ENCODE measurements at places on chromosomes 11 and 22.
A peak's percentile ranks its signal among the peaks of the same experiment; 100 is the strongest.

- no peaks in the 10 kb centered on the region for H3K27me3 ChIP-seq
- no peak for DNase-seq
- H3K36me3 ChIP-seq: no peaks in the 10 kb centered on the region
- no peaks in the 10 kb centered on the region for H3K4me1 ChIP-seq
- no peak overlapping the region for H3K27ac ChIP-seq
Measured at GRCh38 chr22:25956801-25957200, 212.5 kb upstream of the SEZ6L start.

DNA sequence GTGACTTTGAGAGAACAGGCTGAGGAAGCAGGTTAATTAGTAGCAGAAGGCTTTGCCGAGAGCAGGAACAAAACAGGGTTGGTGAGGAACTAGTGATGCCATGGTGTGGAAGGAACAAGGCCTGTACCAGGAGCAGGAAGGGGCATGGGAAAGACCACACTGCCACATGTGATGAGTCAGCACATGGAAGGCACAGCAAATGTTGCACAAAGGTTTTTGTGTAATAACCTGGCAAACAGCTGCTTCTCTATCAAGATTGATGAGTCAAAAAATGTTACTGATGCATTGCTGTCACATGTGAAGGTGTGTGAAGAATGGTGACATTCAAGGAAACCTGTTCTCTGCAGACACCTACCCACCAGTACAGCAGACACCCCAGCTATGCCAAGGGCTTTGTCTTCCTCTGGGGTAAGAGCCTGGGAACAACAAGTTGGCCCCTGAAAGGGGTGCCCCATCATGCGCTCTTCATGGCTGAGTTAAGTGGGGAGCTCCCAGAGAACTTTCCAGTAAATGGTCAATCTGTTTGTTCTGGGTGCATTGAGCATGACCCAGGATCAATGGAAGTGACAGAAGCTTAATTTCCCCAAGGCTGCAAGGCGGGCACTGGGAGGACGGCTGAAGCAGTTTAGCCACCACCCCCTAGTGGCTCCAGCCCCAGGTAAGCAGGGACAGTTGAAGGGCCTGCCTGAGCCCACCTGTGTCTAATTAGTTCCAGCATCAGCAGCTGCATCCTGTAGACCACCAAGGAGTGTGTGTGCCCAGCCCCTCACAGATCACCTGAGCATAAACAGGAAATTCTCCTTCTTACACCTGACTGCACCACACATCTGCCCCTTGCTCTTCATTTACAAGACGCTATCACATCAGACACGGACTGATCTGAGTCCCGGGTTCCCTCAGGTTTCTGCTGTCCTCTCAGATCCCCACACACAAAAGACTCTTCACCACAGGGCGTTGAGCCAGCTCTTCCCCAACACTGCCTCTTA is 47.6 kb downstream of the GGTLC2 start:
- peak overlapping the region; percentile 90 for H3K27ac ChIP-seq
- no peaks in the 10 kb centered on the region for H3K36me3 ChIP-seq
- peaks cover 10% of the 10 kb centered on the region for H3K4me1 ChIP-seq
- no peak for DNase-seq
- no peaks in the 10 kb centered on the region for H3K27me3 ChIP-seq

GRCh38 chr22:45291931-45292290 is 7.2 kb downstream of the UPK3A start:
- no peaks in the 10 kb centered on the region for H3K36me3 ChIP-seq
- H3K4me3 ChIP-seq: no peak overlapping the region
- H3K27me3 ChIP-seq: no peaks in the 10 kb centered on the region

- H3K4me1 ChIP-seq: no peaks in the 10 kb centered on the region
- no peaks in the 10 kb centered on the region for H3K27me3 ChIP-seq
- H3K36me3 ChIP-seq: peaks cover 4% of the 10 kb centered on the region
- H3K27ac ChIP-seq: no peak overlapping the region
- H3K4me3 ChIP-seq: no peak overlapping the region
Measured at GRCh38 chr22:25347752-25348102, 128.3 kb downstream of the CRYBB2 start.

DNA sequence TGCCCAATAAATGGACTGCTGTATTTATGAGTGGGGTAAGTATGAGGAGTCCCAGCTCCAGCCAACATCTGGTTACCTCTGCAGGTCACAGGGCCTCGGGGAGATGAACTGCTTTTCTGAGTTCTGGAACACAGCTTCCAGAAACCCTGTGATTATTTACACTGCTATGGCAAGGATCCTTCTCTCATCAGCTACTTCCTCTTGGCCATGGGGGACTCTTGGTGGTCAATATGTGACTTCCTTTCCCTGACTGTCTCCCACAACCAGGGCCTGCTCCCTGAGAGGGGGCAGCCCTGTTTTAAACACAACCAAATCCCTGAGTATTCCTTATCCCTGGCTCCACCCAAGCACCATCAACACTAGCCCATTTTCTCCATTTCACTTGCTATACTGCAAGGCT is 10.0 kb downstream of the RHOG start:
- no peak for DNase-seq
- no peaks in the 10 kb centered on the region for H3K27me3 ChIP-seq
- H3K27ac ChIP-seq: no peak overlapping the region

DNA sequence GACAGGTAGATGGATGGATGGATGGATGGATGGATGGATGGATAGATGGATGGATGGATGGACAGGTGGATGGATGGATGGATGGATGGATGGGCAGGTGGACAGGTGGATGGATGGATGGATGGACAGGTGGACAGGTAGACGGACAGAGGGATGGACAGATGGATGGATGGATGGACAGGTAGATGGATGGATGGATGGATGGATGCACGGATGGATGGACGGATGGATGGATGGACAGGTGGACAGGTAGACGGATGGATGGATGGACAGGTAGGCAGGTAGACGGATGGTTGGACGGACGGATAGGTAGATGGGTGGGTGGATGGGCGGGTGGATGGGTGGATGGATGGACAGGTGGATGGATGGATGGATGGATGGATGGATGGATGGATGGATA is 24.3 kb downstream of the PDGFB start:
- no peak overlapping the region for H3K27ac ChIP-seq
- DNase-seq: no peak
- H3K27me3 ChIP-seq: no peaks in the 10 kb centered on the region
- no peaks in the 10 kb centered on the region for H3K36me3 ChIP-seq
- no peak overlapping the region for H3K4me3 ChIP-seq
- no peaks in the 10 kb centered on the region for H3K4me1 ChIP-seq

- H3K4me3 ChIP-seq: peak overlapping the region; percentile 93
- peak overlapping the region; percentile 89 for H3K27ac ChIP-seq
- H3K36me3 ChIP-seq: no peaks in the 10 kb centered on the region
- no peaks in the 10 kb centered on the region for H3K27me3 ChIP-seq
- peaks cover 15% of the 10 kb centered on the region for H3K4me1 ChIP-seq
- DNase-seq: peak; percentile 78
Measured at GRCh38 chr11:32893343-32894148, 935 bp downstream of the QSER1 start.

DNA sequence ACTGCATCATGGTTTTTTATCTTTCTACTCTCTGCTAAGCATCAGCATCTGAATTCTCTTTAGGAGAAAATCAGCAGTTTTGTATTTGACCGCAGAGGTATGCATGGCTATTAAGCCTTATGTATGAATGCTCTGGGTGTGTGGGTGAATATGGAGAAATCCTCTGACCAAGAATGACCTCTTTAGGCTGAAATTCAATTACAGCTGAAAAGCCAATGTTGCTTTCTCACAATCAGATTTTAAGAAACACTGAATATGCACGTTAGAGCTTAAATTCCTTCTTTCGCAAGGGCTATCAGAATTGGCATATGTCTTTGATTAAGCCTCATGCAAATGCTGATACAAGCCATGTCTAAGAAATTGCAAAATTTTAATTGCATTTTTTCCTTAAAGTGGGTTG is 43.2 kb downstream of the ARHGAP42 start:
- no peak overlapping the region for H3K27ac ChIP-seq
- H3K4me3 ChIP-seq: no peak overlapping the region
- no peaks in the 10 kb centered on the region for H3K36me3 ChIP-seq
- H3K4me1 ChIP-seq: no peaks in the 10 kb centered on the region
- no peak for DNase-seq

DNA sequence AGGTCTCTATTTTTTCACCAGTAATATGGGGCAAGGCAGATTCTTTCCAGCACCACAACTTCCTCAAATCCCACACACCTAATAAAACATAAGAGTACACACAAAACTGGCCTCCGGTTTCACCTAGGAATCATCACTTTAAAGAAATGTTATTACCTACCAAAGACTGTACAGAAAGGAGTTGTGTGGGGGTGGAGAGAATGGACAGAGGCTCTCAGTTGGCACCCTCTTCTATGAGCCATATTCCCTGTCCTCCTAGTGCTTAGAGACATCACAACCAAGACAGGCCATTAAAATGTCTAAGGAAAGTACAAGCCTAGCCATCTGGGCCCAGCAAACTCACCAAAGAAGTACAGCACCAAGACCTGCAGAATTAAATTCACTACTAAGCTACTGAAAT is 56.1 kb downstream of the RBFOX2 start:
- H3K4me1 ChIP-seq: peaks cover 28% of the 10 kb centered on the region
- no peaks in the 10 kb centered on the region for H3K36me3 ChIP-seq
- DNase-seq: no peak
- H3K27me3 ChIP-seq: no peaks in the 10 kb centered on the region
- H3K4me3 ChIP-seq: no peak overlapping the region

DNA sequence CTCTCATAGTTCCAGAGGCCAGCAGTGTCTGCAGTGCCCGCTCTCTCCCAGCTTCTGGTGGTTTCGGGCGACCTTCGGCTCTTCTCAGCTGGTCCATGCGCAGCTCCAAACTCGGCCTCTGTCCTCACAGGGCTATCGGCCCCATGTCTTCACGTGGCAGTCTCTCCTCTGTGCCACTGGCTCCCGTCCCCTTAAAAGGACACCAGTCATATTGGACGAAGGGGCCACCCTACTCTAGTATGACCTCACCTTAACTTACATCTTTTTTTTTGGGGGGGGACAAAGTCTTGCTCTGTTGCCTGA is 13.8 kb downstream of the LTO1 start:
- no peaks in the 10 kb centered on the region for H3K4me1 ChIP-seq
- no peaks in the 10 kb centered on the region for H3K27me3 ChIP-seq
- H3K36me3 ChIP-seq: no peaks in the 10 kb centered on the region
- no peak overlapping the region for H3K27ac ChIP-seq
- no peak for DNase-seq

- DNase-seq: peak; percentile 37
- H3K27ac ChIP-seq: no peak overlapping the region
- H3K27me3 ChIP-seq: no peaks in the 10 kb centered on the region
- no peaks in the 10 kb centered on the region for H3K36me3 ChIP-seq
- H3K4me1 ChIP-seq: no peaks in the 10 kb centered on the region
Measured at GRCh38 chr11:69950120-69950519, 128.0 kb upstream of the ANO1 start.

DNA sequence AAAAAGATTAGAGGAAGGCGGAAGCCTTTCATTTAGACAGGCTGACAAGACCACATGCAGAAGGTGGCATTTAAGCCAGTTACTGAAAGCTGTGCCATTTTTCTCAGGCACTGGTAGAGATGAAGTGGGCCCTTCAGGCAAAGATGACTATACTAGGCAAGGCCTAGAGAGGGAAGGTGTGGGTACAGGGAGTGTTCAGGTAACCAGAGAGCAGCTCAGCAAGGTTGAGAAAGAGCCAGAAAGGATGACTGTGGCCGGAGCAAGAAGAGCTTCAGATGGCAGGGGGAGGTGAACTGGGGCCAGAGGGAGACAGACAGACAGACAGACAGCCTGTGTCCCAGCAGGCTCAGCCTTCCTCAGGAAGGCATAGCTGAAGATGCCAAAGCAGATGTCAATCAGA is 88.1 kb upstream of the NARS2 start:
- no peak overlapping the region for H3K4me3 ChIP-seq
- H3K27ac ChIP-seq: no peak overlapping the region
- DNase-seq: no peak
- no peaks in the 10 kb centered on the region for H3K36me3 ChIP-seq
- no peaks in the 10 kb centered on the region for H3K4me1 ChIP-seq
- H3K27me3 ChIP-seq: no peaks in the 10 kb centered on the region

GRCh38 chr11:87260811-87261210 is 223.1 kb downstream of the TMEM135 start:
- no peaks in the 10 kb centered on the region for H3K27me3 ChIP-seq
- no peak overlapping the region for H3K27ac ChIP-seq
- H3K4me1 ChIP-seq: no peaks in the 10 kb centered on the region
- DNase-seq: no peak
- H3K36me3 ChIP-seq: no peaks in the 10 kb centered on the region

DNA sequence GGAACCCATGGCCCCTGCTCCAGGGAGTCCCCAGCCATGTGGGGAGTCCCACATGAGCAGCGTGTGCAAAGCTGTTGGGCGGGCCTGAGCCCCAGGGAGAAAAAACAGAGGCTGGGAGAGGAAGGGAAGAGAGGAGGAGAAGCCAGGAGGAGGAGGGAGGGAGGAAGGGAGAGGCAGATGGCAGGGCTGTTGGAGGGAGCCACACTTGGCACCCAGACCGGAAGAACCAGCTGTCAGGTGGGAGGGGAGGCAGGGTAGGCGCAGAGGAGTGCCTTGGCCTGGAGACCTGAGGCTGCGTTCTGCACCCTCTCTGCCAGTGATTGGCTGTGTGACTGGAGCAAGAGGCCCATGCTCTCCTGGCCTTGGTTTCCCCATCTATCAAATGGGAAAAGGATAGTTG is 6.7 kb downstream of the SYNGR1 start:
- H3K4me3 ChIP-seq: no peak overlapping the region
- no peak overlapping the region for H3K27ac ChIP-seq
- H3K27me3 ChIP-seq: no peaks in the 10 kb centered on the region
- no peak for DNase-seq

DNA sequence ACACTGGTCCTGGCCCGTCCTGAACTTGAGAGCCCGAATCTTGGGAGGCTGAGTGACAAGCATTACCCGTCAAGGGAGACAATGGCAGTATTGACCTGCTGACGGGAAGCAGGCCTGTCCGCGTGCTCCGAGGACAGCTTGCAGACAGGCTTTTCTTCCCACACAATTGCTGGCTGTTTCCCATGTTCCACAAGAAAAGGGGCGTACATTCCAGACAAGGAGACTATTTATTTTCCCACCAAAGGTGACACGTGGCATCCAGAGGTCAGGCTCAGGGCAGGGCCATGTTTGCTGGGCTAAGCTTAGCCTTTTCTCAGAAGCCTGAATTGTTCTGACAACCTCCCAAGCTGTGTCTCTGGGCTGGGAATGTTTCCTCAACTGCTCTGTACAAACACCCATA is 86.9 kb upstream of the SPON1 start:
- H3K4me1 ChIP-seq: no peaks in the 10 kb centered on the region
- H3K27me3 ChIP-seq: no peaks in the 10 kb centered on the region
- H3K27ac ChIP-seq: no peak overlapping the region
- H3K36me3 ChIP-seq: no peaks in the 10 kb centered on the region
- no peak overlapping the region for H3K4me3 ChIP-seq

Data from pancreas (tissue), 10 donors.